ENCODE measurements at places on chromosomes 7 and 10. TPM values are rescaled to one million over a fixed set of nuclear protein-coding genes. Genes with fewer than 3 reads are reported as not detected.

DNA sequence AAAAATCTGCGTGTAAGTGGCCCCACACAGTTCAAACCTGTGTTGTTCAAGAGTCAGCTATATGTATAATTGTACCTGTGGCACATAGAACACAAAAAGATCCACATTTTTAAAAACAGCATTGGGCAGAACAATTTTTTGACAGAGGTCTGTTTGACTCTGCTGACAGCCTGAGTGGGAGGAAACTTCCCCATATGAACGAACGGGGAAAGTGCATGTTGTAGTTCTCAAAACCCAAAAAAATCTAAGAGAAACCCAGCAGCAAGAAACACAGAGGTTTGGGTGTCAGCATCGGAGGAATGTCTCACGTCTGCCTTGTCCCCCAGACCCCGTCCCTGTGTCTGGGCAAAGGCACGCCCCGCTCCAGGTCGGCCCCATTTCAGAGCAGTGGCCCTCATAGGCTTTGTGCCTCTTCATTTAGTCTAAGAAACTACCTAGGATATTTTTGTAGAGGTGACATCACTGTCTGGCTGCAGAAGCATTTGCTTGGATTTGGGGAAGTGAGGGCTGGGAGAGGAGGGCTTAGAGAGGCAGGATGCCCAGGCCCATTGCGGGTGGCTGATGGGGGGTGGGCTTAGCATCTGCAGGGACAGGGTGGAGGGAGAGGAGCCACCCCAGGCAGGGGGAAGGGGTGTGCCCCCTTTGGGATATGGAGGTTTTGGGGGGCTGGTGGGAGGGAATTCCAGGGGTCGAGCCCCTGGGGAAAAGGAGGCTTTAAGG lies 11.0 kb downstream of the CUX1 start:
- no peak for DNase-seq

DNA sequence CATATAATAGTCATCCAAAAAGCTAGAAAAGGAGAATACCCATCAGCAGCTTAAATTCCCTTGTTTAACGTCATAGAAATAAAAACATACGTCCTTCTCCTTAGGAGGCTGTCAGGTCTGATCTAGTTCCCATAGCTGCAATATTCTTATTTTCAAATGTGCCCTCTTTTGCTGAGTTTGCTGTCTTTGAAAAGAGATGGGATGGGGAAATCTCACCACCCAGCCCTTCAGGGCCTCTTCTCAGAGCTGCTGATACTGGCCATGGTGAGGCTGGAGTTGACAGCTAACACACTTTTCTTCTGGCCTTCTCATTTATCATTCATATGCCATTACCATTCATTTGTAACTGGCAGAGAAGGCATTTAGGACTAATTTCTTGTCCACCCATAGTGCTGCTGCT lies 5.1 kb upstream of the PCGF5 start:
- no peak for DNase-seq

- DNase-seq: no peak
Measured at GRCh38 chr10:86374664-86375063, 8.1 kb upstream of the GRID1 start.

- no peak for DNase-seq
Measured at GRCh38 chr10:123459371-123460091, 206.6 kb upstream of the GPR26 start.

- no peak for DNase-seq
Measured at GRCh38 chr7:100893910-100894721, 1.6 kb downstream of the ACHE start.

- DNase-seq: no peak
Measured at GRCh38 chr10:97020452-97021400, 165.0 kb downstream of the SLIT1 start.

GRCh38 chr10:486666-487322 lies 202.7 kb downstream of the DIP2C start:
- DNase-seq: no peak

DNA sequence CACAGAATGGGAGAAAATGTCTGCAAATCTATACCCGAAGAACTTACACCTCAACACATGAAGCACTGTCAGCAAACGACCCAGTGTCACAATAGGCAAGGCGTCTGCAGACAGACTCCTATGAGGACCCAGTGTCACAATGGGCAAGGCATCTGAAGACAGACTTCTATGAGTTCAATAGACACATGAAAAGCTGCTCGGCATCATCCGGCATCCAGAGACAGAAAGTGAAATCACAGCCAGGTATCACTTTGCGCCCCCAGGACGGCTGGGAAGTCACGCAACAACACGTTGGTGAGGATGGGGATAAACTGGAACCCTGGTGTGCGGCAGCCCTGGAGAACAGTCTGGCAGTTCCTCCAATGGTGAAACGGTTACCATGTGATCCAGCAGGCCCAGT lies 273.2 kb downstream of the ELFN1 start:
- no peak for DNase-seq

DNA sequence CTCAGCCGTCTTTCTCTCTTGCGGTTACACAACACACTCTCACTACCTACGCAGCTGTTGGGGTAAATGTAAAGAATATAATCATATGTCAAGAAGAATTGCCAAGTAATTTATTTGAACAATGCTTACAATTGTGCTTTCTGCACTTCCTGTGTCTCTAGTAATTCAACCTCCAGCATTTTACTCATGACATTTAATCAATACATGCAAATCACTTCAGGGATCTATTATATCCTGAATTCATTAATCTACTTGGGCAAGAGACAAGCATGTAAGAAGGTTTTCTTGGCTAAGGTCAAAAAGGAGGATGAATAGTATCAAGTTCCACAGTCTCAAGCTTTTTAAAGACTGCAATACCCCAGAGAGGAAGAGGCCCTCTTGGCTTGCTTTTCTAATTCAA lies 562.9 kb upstream of the ADARB2 start:
- no peak for DNase-seq

DNA sequence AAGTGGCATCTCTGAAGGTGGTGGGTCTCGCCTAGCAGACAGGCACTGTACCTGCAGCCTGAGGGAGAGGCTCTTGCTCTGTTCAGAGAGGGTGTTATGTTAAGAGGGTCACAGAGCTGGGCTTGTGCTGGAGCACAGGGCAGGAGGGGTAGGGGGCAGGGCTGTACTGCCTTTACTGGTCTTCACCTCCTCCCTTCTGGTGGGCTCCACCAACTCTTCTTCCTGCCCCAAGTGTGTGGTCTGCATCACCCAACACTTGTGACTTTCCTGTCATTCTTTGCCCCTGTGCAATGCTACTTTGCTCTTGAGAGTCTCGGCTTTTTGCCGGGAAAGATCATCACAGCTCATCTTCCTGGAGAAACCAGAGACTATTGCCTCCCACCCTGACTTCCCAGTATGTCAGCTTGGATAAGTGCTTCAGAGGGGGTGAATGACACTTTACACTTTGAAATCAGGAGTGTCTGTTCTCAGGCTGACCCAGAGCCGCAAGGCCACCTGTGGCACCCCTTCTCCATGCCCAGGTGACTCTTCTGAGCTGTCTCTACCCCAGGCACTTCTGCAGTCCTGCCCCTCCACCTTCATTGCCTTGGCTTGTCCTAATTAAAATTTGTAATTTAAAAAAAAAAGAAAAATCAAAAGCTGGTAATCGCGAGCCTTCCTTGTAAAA lies 38.4 kb upstream of the IKZF1 start:
- DNase-seq: no peak

GRCh38 chr10:69321865-69322264 lies 43.6 kb downstream of the HK1 start:
- DNase-seq: no peak

DNA sequence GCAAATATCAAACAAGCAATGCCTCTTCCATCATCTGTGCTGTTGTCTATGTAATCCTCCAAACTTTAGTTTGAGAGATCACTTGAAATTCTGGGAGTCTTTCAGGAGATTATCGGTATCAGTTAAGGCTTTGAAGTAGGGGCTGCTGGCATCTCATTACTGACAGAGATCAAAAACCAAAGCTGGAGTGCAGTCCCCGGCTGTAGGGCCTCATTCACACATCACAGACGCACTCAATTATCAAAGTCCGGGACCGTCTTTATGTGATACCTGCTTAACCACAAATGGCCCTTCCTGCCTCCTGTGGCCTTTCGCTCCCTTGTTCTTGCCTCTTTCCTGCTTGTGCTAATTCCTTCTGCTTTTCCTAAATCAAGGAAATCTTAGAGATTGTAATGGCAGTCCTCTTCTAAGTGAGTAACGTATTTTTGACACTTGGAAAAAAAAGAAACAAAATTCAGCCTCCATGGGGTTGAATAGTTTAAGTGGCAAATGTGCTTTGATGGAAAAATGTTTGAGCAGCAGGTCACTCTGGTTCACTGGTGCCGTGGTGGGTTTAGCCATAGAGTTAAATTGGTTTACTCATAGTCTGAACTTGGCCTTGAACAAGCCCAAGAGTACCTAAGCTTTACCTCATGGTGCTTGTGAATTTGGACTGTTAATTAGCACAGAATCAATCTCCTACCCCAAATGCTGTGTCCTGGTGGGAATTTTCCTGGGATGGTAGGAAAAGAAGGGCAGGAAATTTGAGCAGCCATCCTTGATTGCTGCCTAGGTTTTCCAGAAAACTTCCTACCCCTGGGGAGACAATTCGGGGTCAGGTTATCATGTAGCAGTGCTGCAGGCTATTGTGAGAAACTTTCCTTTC lies 178.9 kb upstream of the LYZL1 start:
- no peak for DNase-seq

DNA sequence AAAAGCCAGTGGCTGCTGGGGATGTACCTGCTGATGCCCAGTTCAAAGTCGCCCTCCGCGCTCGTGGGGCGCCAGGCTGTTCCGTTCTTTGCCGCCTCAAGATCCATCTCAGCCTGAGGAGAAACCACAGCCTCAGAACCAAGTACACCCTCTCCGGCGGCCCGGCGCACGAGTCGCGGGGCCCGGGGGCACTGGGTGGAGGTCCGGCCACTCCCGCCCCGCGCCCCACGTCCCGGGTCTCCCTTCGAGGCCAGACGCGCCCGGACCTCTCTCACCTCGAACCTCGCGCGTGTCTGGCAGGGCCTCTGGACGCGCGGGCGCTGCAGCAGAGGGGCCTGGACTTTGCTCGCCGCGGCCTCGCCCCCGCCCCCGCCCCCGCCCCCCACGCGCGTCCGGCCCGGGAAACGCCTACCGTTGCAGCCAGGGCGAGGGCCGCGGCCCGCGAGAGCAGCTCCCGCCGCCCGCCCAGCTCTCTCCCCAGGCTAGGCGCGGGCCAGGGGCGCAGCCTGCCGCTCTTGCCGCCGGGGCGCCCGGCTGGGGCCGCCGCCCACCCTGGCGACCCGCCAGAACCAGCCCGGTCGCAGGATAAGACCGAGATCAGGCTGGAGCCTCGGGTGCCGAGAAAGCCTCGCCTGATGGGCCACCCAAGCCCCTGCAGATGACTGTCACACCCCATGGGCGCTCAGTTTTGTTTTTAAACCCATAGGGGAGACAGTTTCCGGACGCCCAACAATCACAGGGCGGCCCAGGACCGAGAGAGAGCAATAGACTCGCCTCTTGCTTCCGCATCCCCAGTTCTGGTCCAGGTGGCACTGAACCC lies at the start of gene ABCB4:
TSS of gene ABCB4 (minus strand) at position 322 of the 820 bp plus-strand sequence. CDS start at position 107, 215 bp downstream.
- DNase-seq: no peak

GRCh38 chr7:30523466-30523865 lies 18.8 kb upstream of the GGCT start:
- DNase-seq: no peak

DNA sequence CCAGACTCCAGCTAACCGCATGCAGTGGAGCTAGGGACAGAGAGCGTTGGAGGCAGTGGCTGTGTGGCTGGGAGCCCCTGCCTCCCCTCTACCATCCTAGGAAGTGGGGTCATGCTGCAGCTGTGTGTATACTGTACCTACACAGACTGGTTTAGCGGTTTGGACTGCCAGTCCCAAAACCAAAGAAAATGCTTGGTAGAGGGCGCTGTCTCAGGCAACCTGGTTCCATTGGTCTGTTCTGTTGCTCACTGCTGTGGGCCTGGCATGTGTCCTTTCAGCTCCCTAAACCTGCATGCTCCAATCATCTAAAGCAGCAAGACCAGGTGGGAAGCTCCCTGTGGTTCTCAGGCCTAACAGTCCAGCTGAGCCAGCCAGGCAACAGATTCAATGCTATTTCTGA lies 4.5 kb downstream of the RBP4 start:
- DNase-seq: no peak

- no peak for DNase-seq
Measured at GRCh38 chr10:122326385-122326784, 48.1 kb upstream of the PLEKHA1 start.

- DNase-seq: no peak
Measured at GRCh38 chr10:61559615-61560014, 103.1 kb upstream of the CABCOCO1 start.

- no peak for DNase-seq
Measured at GRCh38 chr10:122336332-122336731, 38.2 kb upstream of the PLEKHA1 start.

GRCh38 chr7:43394441-43395130 lies 188.3 kb upstream of the STK17A start:
- DNase-seq: peak; percentile 99

- no peak for DNase-seq
Measured at GRCh38 chr10:28445516-28445915, 87.4 kb upstream of the WAC start.

DNA sequence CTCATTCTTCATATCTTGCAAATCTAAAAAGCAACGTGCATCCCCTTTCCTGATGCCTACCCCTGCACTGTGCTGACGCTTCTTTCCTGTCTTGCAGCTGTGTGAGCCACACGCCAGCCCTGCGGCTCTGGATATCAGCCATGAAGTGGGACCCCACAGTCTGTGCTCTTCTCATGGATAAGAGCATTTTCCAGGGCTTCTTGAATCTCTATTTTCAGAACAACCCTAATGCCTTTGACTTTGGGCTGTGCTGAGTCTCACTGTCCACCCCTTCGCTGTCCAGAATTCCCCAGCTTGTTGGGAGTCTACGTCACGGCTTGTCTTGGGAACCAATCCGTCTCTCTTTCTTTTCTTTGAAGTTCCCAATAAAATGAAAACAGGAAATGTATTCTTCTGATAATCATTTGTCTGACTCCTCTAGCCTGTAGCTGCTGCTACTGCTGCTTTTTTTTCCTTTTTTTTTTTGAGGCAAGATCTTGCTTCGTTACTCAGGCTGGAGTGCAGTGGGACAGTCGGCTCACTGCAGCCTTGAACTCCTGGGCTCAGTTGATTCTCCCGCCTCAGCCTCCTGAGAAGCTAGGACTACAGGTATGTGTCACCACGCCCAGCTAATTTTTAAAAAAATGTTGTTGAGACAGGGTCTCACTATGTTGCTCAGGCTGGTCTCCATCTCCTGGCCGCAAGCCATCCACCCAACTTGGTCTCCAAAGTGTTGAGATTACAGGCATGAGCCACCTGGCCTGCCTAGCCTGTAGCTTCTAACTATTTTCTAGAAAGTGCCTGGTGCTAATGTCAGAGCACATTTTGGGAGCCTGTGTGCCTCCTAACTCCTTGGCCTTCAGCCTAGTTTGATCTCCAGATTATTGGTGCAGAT lies 30.3 kb downstream of the GSTO2 start:
- no peak for DNase-seq

UCN3 gene
- not detected for total RNA-seq

WBP1L gene
- 25.8 TPM for total RNA-seq

TWIST1 gene
- total RNA-seq: 0.31 TPM

AUTS2 gene
- 7.4 TPM for total RNA-seq

SAMD9 gene
- 20.6 TPM for total RNA-seq

TEX47 gene
- not detected for total RNA-seq

ZPBP gene
- not detected for total RNA-seq

CD36 gene
- 0.20 TPM for total RNA-seq
